Activated CD4-positive, alpha-beta T cell treated with anti-CD3 and anti-CD28 coated beads, Interleukin-2, amount 50 U/mL, for 48 hours (primary cell): ENCODE measurements at places on chromosomes 5 and 9.

- DNase-seq, result no peak
Measured at GRCh38 chr9:34662526-34663302, at the start of gene CCL27. Gene CCL27, minus strand, starts transcription at chr9:34662657. Its CDS starts 24 bp downstream, at chr9:34662633.

- DNase-seq, result no peak
Measured at GRCh38 chr5:173399851-173400250, 71.6 kb upstream of the STC2 start.

- no peak for DNase-seq
Measured at GRCh38 chr5:102651466-102651865, 103.6 kb upstream of the PAM start.

GRCh38 chr5:52776116-52776515, 11.6 kb upstream of the ITGA1 start:
- DNase-seq, result no peak

- DNase-seq, result no peak
Measured at GRCh38 chr5:179608131-179608581, 15.3 kb downstream of the HNRNPH1 start.

DNA sequence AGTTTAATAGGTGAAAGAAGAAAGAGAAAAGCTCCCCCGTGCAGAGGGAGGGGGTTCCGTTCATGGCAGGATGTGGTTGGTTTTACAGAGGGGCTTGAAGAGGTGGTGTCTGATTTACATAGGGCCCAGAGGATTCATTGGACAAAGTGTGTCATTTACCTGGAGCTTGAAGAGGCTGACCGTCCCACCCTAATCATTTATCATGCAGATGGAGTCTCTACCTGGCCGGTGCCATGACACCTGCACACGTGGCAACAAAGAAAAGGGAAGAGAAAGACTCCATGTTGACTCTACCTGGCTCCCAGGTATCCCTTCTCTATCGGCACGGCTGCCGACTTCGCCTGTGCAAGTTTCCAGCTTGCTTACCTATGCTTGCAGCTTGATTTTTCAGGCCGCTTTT, 35.3 kb upstream of the PRRC2B start:
- no peak for DNase-seq

- DNase-seq, result no peak
Measured at GRCh38 chr9:33416996-33417395, 14.6 kb upstream of the AQP7 start.

- DNase-seq, result no peak
Measured at GRCh38 chr9:87798261-87798833, 72.4 kb downstream of the CTSL start.

- DNase-seq, result no peak
Measured at GRCh38 chr5:11814373-11814772, 89.9 kb downstream of the CTNND2 start.

DNA sequence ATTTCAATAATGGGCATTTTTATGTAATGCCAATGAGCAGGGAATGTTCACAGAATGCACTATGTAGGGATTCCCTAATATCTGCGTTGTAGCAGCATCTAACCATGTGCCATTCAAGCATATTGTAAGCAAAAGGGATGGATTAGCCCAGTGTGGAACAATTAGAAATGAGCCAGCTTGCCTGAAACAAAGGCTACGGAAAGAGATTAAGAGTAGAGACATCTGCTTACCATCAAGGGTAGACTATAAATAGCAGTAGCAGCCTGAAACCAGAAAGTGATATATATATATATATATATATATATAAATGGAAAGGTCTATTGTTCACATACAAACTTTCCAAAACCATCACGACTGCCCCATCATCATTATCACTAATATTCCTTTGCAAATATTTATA, 31.9 kb upstream of the CEP120 start:
- DNase-seq, result no peak

DNA sequence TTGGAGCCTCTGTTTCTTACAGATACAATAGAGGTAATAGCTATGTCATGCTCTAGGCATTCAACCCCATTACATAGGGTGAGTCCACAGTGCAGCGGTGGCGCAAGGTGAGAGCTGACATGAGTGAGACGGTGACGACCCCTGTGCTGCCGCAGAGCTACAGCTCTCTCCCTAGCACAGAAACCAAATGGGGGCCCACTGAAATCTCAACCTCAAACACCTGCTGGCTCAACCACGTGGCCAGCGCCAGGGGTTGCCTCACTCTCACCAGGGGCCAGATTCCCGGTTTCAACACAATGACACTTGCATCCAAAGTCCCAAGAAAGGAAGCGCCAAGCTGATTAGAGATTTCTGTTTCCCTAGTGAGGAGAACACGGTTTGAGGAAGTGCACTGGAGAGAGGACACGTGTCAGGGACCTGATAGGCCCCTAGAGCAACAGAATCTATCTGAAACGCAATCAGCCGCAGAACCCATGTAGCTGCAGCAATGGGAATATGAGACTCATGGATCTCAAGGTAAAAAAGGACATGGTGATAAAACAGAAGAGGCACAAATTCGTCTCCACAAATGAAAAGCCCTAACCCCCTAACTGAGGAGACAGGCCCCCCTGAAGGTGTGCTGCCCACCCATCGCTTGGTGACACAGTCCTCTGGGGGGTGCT, 114.3 kb downstream of the CRB2 start:
- DNase-seq, result no peak

- no peak for DNase-seq
Measured at GRCh38 chr9:14906644-14907359, 3.4 kb downstream of the FREM1 start.

- DNase-seq, result peak; percentile 31
Measured at GRCh38 chr9:91948597-91949391, 1.2 kb downstream of the ROR2 start.

GRCh38 chr9:27384262-27385014, 87.5 kb upstream of the EQTN start:
- DNase-seq, result no peak

DNA sequence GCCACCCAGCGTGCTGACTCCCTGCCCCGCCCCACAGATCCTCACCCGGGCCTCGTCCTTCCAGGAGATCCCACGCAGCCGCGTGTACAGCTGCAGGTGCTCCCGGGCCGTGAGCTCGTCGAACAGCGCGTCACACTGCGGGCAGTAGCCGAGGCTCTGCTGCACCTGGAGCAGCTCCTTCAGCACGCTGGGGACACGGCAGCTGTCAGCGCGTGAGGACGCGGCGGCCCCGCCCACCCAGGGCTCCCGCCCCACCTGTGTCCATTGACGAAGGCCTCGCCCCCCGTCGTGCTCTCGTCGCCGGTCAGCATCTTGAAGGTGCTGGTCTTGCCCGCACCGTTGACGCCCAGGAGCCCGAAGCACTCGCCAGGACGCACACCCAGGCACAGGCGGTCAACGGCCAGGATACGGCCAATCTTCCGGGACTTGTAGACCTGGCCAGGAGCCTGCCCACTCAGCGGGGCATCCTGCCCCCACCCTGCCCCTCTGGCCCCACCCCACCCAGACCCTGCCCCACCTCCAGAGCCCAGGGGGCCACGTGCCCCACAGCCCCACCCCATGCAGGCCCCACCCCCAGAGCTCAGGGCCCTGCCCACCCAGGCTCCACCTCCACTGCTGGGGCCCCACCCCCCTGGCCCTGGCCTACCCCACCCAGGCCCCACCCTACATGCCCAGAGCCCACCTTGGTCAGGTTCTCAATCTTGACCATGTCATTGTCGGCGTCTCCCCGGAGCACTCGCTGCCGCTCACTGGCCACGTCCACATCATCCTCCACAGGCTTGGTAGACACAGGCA, 13.8 kb upstream of the CLIC3 start:
- no peak for DNase-seq

DNA sequence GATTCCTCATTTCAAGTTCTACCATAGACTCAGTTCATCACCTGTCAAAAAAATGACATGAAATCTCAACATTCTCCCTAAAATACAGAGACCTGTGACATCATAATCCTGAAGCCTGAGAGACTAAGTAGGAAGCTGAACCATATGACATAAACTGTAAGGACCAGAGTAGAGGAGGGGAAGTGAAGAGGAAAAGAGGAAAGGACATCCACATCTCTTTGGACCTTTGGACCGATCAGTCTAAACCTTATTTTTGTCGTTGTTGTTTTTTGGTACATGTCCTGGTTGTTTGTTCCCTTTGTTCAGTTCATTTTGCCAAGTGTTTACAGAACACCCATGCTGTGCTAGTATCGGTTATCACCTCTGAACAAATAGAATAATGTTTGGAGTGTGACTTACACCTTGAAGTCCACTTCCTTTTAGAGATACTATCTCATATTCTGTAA, 41.9 kb downstream of the LURAP1L start:
- DNase-seq, result no peak

DNA sequence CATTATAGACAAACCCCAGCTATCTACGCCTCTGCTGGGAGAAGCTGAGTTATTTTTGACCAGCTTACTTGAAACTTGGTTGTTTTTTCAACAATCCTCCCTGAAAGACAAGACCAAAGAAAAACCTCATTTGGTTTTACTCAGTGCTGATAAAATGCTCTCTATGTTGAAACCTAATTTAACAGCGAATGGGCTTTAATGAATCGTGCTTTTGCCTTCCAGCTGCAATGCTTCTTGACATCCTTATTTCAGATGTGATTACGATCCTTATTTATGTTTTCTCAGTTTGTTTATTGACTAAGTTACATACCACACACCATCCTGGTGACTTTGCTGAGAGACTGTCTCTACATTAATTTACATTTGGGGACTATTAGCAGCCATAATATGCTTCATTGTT, 179.2 kb downstream of the FBXL7 start:
- DNase-seq, result no peak

GRCh38 chr5:175889910-175890684, 18.7 kb downstream of the CPLX2 start:
- no peak for DNase-seq

GRCh38 chr5:134918861-134919260, 13.9 kb downstream of the PCBD2 start:
- DNase-seq, result no peak

GRCh38 chr5:66351813-66352212, 207.7 kb downstream of the SREK1 start:
- no peak for DNase-seq

GRCh38 chr9:23823986-23824829, 1.8 kb downstream of the ELAVL2 start:
- DNase-seq, result no peak

GRCh38 chr5:31935496-31936369, 238.4 kb downstream of the GOLPH3 start:
- DNase-seq, result no peak

GRCh38 chr5:89281211-89281610, 398.2 kb upstream of the MEF2C start:
- DNase-seq, result no peak

- no peak for DNase-seq
Measured at GRCh38 chr9:90064971-90065370, 460.2 kb downstream of the GADD45G start.

DNA sequence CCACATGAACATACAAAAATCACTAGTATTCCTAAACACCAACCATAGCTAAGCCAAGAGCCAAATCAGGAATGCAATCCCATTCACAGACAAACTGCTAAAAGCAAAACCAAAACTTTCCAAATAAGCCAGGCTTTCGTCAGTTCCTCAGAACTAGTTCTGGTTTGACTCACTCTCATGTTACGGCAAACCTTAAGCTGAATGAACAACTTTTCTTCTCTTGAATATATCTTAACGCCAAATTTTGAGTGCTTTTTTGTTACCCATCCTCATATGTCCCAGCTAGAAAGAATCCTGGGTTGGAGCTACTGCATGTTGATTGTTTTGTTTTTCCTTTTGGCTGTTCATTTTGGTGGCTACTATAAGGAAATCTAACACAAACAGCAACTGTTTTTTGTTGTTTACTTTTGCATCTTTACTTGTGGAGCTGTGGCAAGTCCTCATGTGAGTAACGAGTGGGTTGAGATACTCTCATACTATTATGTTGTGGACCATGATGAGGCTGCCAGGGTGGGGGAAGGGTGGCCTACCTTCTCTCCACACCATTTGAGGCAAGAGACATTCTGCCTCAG, at the start of gene PDCD1LG2:
PDCD1LG2 (plus strand) TSS at position 172 of the 572 bp plus-strand sequence. CDS start 12,016 bp downstream, outside the sequence.
- DNase-seq, result peak; percentile 70

- DNase-seq, result no peak
Measured at GRCh38 chr5:124332273-124332672, 414.2 kb downstream of the ZNF608 start.

DNA sequence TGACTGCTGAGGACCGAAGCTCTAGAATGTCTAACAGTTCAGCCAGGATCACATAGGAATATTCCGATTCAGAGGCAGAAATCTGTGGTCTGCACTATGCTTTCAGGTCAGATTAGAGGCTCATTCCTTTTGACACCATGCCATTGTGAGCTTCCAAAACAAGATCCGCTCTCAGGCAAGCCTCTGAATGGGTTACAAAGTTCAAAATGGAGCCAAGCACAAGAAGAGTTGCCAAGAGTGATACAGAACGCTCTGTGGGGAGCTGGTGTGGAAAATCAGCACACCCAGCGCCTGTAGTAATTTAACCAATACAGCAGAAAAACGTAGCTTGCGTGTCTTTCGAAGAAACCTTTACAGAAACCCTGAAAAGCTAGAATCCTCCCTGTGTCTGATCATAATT, 33.3 kb upstream of the FAT2 start:
- DNase-seq, result no peak

DNA sequence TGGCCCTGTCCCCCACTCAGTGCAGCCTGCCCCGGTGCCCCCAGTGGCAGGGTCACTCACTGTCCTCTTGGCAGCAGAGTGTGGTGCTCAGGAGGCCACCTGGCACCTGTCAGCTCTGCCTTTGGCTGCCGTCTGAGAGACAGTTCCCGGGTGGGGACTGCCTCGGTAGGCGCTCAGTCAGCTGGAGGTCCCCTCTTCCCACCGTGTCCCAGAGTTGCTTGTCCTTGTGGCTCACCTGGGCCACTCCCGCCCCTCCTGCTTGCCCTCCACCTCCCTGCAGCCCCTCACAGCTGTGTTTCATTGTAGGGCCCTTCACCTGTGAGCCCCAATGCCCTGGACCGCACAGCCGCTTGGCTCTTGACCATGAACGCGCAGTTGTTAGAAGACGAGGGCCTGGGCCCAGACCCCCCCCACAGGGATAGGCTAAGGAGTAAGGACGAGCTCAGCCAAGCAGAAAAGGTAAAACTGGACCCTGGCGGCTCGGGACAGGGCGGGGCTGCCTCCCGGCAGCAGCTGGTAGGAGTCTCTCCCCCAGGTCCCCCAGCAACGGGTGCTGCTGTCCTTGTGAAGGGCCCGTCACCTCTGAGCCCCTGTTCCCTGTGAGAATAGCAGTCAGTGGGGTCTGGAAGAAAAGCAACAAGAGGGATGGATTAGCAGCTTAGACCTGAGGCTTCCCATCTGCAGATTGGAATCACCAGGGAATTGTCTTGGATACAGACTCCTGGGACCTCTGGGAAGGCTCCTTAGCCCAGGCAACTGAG, 122.7 kb downstream of the DAB2IP start:
- no peak for DNase-seq

DNA sequence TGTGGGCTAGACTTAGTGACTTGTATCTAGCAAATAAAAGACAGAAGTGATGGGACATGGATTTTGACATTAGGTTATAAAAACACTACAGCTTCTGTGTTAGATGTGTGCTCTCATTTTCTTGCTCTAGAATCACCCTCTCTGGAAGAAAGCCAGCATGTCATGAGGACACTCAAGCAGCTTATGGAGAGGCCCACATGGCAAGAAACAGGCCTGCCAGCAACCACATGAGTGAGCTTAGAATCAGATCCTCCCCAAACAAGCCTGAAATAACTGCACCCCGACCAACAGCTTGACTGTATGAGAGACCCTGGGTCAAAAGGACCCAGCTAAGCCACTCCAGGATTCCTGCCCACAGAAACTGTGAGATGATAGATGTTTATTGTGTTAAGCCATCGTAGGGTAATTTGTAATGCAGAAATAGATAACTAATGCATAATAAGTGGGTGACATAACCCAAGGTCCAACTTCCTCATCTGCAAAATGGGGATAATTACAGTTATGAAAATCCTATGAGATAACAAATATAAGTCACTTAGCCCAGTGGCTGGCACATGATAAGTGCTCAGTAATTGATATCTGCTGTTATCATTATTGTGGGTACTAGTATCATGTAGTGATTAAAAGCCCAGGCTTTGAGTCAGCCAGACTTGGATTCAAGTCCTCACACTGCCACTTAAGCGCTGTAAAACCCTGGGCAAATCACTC, 86.5 kb downstream of the KLHL3 start:
- no peak for DNase-seq
